ENCODE measurements at places on chromosomes 5 and 9.

DNA sequence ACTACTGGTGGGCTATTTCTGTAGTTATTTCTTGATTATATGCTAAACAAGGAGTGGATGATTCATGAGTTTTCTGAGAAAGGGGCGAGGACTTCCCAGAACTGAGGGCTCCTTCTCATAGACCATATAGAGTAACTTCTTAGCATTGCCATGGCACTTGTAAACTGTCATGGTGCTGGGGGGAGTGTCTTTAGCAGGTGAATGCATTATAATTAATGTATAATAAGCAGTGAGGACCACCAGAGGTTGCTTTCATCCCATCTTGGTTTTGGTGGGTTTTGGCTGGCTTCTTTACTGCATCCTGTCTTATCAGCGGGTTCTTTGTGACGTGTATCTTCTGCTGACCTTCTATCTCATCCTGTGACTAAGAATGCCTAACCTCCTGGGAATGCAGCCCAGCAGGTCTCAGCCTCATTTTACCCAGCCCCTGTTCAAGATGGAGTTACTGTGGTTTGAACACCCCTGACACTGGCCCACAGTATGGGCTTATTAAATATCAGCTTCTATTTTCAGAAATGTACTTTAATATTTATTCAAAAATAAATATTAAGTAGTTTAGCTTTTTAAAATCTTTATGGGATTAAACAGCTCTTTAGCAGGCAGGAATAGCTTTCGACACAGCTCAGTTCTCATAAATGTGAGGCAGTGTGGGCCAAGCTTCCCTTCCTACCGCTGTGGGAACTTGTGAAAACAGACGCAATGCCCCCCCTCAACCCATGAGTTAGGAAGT, 44.4 kb downstream of the GALNT12 start:
- DNase-seq, result no peak

DNA sequence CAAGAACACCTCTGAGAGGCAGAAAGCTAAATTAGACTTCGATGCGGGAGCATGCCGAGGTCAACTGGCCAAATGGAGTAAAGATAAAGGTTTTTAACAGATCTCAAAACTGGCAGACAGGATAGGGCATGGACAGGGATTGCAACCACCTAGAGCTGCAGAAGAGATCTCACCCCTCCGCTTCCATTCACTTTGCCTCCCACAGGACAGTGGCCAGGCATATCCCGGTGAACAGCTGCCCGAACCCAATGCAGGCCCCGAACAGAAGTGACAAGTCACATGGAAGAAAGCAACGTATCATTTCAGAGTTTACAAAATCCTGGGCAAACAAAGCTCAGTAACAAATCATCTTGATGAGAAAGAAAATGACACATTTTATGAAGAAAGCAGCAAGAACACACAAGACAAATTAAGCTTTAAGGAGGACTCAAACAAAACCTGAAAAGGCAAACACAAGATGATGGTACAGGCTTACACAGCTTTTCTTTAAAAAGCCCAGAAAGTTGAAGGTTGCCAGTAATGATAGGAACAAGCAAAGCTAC, 18.4 kb downstream of the RNF130 start:
- DNase-seq, result no peak

DNA sequence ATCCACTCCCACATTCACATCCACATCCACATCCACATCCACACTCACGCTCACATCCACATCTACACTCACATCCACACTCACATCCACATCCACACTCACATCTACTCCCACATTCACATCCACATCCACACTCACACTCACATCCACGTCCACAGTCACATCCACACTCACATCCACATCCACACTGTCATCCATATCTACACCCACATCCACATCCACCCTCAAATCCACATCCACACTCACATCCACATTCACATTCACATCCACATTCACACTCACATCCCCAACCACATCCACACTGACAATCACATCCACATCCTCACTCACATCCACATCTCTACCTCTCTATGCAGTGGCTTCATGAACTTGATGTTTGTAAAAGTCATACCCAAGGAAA, 190.5 kb downstream of the IRX1 start:
- no peak for DNase-seq

DNA sequence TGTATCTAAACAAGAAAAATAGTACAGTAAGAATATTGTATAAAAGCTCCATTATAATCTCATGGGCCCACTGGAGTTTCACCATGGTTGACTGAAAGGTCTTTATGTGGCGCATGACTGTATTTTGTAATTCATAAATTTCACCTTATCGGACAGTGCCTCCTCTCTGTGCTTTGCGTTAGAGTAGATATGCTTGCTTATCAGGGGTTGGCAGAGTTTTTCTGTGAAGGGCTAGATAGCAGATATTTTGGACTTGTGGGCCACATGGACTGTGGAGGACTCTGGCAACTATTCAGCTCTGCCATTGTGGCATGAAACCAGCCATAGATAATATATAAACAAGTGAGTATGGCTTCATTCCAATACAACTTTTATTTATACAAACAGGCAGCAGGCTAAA, 23.2 kb downstream of the GAPVD1 start:
- no peak for DNase-seq

DNA sequence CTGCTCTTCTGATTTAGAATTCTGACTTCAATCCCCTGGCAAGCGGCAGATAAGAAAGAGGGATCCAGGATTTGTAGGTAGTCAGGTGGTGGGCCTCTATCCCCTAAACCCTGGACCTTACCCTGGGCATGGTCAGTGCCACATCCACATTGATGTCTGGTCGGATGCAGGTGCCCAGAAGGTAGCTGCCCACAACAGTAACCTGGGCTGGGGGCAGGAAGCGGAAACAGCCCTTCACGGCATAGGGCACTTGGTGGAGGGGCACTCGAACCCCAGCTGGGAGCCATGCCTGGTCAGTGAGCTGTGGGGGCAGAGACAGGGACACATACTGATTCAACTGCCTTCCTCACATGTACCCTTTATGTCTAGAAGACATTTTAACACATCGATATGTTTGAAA, 3.8 kb downstream of the NOL6 start:
- DNase-seq, result no peak

- no peak for DNase-seq
Measured at GRCh38 chr9:135339378-135339973, 140.1 kb upstream of the PPP1R26 start.

Data from stimulated activated CD8-positive, alpha-beta memory T cell treated with anti-CD3 and anti-CD28 coated beads, Interleukin-12 subunit alpha, Interleukin-12 subunit beta, amount 100 ng/mL, for 4 hours (primary cell).